Stimulated activated CD4-positive, alpha-beta T cell treated with anti-CD3 and anti-CD28 coated beads, Interleukin-12 subunit alpha, Interleukin-12 subunit beta, amount 100 ng/mL, for 24 hours (primary cell): ENCODE measurements at places on chromosomes 2 and 18.

- no peak for DNase-seq
Observed at GRCh38 chr18:48889981-48890762, 60.6 kb downstream of the SMAD7 start.

DNA sequence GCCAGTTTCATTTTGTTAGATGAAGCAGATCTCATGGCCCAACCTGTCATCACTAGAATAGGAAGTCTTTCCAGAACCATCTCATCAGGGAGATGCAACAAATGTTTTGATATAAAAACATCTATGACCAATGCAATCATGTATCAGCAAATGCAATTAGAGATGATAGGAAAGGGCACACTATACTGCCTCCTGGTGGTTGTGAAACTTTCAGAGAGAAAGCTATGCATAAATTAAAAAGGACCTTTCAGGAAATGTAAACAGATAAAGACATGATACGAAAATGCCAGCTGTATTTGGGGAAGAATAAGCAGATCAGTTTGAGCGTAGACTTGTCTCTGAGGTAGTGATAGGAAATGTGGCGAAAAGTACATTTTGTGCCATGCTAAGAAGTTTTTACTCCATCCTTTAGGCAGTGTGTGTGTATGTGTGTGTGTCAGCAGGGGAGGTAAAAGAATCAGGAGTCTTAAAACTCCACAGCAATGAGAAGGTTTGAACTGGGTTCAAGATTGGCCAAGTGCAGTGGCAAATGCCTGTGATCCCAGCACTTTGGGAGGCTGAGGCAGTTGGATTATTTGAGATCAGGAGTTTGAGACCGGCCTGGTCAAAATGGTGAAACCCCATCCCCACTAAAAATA, 479.3 kb downstream of the CPS1 start:
- no peak for DNase-seq

DNA sequence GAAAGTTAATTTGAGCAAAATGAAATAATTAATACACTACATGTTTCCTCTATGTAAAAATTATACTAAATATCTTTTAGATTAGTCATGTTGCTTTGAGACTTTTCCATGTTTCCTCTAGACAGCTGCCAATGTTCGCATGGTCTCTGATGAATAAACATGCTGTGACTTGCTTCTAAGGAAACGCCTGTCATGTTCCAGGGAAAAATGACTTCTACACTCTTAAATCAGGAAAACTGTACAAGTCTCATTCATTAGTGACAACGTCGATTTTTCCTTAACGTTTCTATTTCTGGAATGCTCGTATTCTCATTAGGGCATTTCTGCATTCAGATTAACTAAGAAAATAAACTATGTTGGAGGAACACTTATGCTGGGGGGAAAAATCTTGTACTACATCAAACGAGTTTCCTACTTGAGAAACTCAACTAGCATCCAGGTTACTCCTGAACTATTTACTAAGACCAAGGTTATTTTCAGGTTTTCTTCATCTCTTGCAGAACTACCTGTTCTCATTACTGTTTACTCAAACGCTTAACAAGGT, 1.6 kb downstream of the COBLL1 start:
- DNase-seq = no peak

DNA sequence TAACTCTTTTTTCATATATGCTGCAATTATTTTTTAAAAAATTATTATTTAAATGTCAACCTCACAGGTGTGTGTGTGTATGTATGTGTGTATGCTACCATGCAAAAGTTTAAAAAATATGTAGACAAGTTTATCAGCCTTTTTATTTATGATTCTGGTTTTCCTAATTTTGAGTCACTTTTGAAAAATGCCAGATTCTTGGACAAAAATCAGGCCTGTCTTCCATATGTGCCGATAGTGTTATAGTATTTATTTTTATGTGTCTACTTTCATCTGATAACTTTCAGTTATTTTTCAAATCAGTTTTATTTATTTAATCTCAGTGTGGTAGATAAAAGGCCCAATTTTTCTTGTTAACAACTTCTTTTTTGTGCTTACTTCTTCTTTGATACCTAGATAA, 176.2 kb downstream of the RDH14 start:
- DNase-seq = no peak

DNA sequence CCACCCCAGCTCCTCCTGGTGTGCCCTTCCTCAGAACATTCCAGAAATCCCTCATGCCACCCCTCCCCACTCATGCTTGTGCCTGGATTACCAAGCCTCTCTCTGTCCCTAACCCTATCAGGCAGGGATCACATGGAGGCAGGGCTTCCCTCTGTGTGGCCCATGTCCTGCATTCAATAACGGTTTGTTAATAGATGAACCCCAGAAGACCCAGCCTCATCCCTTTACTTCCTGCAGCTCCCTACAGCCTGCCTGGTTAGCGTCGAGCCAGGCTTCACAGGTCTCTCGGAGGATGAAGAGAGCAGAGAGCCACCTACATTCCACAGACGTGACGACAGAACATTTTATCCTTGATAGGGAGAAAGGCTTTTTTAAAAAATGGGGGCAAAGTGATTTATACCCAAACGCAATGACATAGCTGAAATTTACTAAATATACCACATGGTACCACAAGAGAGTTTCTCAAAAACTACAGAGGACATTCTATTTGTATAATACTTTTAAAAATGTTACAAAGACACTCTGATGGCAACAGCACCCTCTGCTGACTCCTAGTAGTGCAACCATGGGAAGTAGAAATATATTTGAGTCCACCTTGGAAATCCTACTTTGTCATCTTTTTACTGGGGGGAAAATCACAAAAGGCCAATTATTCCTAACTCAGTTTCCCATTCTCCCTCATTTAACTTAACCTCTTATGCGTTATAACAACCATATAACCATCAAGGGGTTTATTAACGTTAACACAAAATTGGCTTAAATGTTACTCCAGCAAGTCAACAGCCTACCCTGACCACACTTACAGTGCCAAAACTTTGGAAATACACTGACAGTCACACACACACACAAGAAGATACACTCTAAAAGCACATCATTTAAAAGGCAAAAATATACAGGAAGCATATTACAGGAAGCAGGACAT, 30.7 kb downstream of the FBXO15 start:
- DNase-seq = no peak

- DNase-seq = no peak
Observed at GRCh38 chr18:12625241-12625640, 32.7 kb downstream of the SPIRE1 start.

DNA sequence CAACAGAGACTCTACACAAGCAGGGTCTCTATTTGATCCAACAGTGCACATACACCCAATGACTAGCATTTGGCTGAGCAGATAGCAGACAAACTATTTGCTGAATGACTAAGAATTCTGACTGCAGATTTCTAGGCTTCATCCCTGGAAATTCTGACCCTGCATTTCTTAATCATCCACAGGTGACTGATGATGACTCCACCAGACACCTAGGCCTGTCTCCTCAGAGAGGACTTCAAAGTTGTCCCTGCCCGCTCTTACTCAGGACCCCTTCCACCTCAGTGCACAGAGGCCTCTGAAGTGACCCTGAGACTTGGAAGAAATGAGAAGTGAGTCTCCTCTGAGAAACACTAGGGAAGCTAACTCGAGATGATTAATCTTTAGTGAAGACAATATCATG, 51.3 kb downstream of the SEPTIN10 start:
- no peak for DNase-seq

DNA sequence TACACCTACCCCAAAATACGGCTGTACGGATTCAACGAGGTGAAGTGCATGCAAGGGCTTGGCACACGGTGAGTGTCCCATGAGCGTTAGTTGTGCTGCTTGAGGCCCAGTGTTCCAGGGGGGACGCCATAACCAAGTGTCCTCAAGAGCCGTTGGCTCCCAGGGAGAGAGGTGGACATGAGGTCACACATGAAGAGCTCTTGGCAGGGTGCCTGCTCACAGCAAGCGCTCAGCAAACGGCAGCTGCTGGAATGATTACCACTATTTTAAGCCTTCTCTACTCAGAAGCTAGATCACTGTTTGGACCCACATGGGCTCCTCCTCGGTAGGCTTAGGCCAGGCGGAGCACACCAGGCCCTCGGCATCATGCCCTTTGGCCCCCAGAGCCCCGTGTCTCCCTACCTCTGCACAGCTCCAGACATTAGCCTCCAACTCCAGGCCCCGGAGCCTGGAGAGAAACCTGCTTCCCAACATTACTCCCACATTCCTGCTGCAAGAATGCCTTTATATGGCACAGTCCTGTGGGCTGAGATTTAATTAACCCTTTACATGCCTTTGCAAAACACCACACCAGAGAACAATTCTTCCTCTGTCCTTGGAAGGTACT, 68.4 kb upstream of the PPP1CB start:
- DNase-seq = no peak

DNA sequence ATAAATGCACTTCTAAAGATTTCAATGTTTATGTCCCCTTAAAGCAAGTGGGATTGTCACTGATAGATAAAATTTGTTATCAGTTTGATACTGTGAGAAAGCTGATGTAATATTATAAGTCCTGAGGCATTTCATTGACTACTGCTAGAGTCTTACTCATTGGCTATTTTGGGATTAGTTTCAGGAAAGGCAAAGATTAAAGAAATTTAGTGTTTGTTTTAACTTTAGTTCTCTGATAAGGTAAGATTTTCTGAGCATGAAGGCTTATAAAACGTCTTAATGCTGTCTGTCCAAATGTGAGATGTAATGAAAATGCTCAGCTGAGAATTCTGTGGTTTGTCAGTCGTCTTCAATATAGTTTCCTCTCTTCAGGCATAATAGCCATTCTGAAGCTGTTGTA, 886.4 kb upstream of the CDH2 start:
- DNase-seq = no peak

DNA sequence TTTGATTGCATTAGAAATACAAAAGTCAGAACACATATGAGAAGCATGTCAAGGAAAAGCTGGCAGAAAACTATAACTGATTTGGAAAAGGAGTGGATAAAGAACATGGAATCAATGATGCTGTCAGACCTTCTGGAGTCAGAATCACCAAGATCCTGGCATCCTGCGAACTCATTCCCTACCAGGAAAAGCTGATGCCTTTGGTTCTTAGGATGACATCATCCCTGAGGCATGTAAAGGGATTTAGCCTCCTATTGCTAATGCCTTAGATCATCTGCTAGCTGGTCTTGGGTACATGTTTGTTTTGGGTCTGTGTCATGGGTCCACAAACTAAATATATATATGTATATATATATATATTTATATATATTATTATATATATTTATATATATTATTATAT, 680.7 kb downstream of the EPHA4 start:
- no peak for DNase-seq

GRCh38 chr2:39000552-39000951, 110.9 kb downstream of the ARHGEF33 start:
- DNase-seq = no peak

DNA sequence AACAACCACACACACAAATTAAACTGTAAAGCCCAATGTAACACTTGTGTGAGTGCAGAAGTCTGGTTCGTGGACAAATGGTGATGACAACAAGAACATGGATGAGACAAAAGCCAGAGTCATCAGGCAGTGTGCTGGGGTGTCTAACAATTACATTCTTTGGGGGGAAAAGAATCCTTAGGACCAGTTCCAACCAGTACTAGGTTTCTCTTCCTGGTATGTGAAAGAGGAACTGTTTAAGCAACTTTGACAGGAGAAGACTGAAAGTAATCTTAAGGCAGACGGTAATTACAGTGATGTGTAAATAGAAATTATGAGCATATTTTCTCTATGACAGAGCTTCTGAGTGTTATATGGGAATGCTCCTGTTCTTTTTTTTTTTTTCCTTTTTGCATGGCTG, 133.4 kb downstream of the AFF3 start:
- DNase-seq = no peak

DNA sequence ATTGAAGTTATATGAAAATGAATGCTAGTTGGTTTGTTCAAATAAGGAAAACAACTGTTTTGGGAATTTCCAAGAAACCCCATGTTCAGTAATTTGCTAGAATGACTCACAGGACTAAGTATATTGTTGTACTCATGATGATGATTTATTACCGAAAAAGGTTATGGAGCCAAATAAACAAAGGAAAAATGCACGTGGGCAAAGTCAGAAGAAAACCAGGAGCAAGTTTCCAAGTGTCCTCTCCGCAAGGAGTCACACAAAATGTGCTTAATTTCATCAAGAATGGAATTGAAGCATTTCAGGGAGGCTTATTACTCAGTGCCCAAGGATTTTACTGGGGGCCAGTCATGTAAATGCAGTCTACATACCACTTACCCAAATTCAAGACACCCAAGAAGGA, 1652.4 kb upstream of the TMEFF2 start:
- DNase-seq = no peak

GRCh38 chr2:6922201-6922656, 5.0 kb downstream of the RNF144A start:
- no peak for DNase-seq

GRCh38 chr2:206873423-206873822, 65.9 kb upstream of the CPO start:
- no peak for DNase-seq

GRCh38 chr18:48409591-48410094, 460 bp upstream of the ZBTB7C start:
- DNase-seq = no peak

DNA sequence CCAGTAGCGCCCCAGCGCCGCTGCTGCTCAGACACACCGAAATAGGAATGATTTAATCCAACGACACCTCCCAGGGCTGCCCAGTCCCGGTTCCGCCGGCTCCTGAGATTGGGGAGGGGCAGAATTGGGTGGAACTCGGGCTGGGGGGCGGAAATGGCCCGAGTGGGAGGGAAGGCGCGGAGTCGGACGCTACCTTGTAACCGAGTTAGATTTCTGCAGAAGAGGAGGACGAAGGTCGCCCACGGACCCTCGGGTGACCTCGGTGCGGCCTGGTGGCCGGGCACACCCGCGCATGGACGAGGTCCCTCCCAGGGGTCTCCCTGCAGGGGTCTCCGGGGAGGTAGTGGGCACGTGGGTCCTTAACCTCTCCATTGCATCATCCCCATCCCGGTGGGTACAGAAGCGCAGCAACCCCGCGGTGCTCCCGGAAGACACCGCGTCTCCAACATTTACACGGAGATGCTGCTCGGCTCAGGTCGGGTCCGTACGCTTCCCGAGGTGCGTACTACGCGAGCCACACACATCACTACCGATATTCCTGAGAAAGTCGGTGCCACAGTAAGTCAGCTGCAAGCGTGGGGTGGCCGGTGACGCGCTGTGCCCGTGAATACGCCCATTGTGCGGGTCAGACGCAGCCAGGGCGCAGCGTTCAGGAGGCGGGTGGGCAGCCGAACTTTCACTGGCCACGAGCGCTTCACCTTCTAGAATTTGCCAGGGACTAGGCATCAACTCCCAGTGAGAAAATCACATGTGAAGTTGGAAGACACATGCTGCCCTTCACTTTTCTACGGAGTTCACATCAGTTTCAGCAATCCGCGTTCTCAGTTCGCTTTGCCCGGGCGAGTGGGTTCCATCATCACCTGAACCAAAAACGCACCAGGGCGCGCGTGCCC, 3.0 kb downstream of the ZNF516 start:
- no peak for DNase-seq

- DNase-seq = no peak
Observed at GRCh38 chr2:205695460-205695991, 13.2 kb downstream of the NRP2 start.

- DNase-seq = no peak
Observed at GRCh38 chr18:74977041-74977440, 231.9 kb downstream of the PTGR3 start.

GRCh38 chr2:240840435-240841060, 20.5 kb upstream of the KIF1A start:
- DNase-seq = no peak
